A549 treated with Mapracorat at 1 μM for 4 hours (cell line): ENCODE measurements at places on chromosomes 2 and 18. TPM values are rescaled to one million over a fixed set of nuclear protein-coding genes. Genes with fewer than 3 reads are reported as not detected.

The IL36G gene
- total RNA-seq: not detected in 5 replicates

The IL36RN gene
- 0.07 to 0.21 TPM in 2 of 5 replicates, not detected in the others for total RNA-seq

The LONRF2 gene
- 1.7 to 3.0 TPM (median 2.6 TPM) in 5 replicates for total RNA-seq

The NT5DC4 gene
- total RNA-seq: not detected in 5 replicates

The C1QL2 gene
- total RNA-seq: 0.11 to 0.53 TPM (median 0.31 TPM) in 5 replicates

The PTPRM gene
- total RNA-seq: 29.2 to 35.4 TPM (median 32.0 TPM) in 5 replicates

The CNGA3 gene
- 0.06 TPM in 1 of 5 replicates, not detected in the others for total RNA-seq

The PROKR1 gene
- not detected in 5 replicates for total RNA-seq

The AFF3 gene
- 0.01 to 0.08 TPM (median 0.08 TPM) in 3 of 5 replicates, not detected in the others for total RNA-seq

The LRATD1 gene
- 0.05 to 0.08 TPM (median 0.07 TPM) in 4 of 5 replicates, not detected in the other for total RNA-seq

The RRM2 gene
- total RNA-seq: 190 to 245 TPM (median 220 TPM) in 5 replicates

The KLHL30 gene
- total RNA-seq: 0.18 to 0.26 TPM (median 0.24 TPM) in 5 replicates

The TGFA gene
- 4.7 to 5.5 TPM (median 4.9 TPM) in 5 replicates for total RNA-seq

The CCDC74A gene
- total RNA-seq: 11.8 to 17.2 TPM (median 16.6 TPM) in 5 replicates

The PPM1B gene
- 23.5 to 32.0 TPM (median 31.5 TPM) in 5 replicates for total RNA-seq

The DCC gene
- total RNA-seq: not detected in 5 replicates

The CSRNP3 gene
- total RNA-seq: not detected in 5 replicates

The PDE11A gene
- total RNA-seq: 0.21 to 0.40 TPM (median 0.38 TPM) in 5 replicates

The CDKL4 gene
- not detected in 5 replicates for total RNA-seq

The ME2 gene
- total RNA-seq: 30.8 to 37.0 TPM (median 34.6 TPM) in 5 replicates

The RESP18 gene
- not detected in 5 replicates for total RNA-seq

The LAMA1 gene
- total RNA-seq: 0.03 to 0.45 TPM (median 0.06 TPM) in 5 replicates

The CTNNA2 gene
- total RNA-seq: 0.23 to 0.49 TPM (median 0.40 TPM) in 5 replicates

The ROCK1 gene
- 15.8 to 21.8 TPM (median 20.6 TPM) in 5 replicates for total RNA-seq

The GLI2 gene
- 16.6 to 26.1 TPM (median 24.1 TPM) in 5 replicates for total RNA-seq

The HOXD3 gene
- 0.20 to 0.30 TPM in 2 of 5 replicates, not detected in the others for total RNA-seq

The ALPP gene
- total RNA-seq: 5.1 to 7.2 TPM (median 6.8 TPM) in 5 replicates

The POTEJ gene
- not detected in 5 replicates for total RNA-seq

The MEP1B gene
- 0.05 TPM in 1 of 5 replicates, not detected in the others for total RNA-seq

The SOWAHC gene
- 7.6 to 10.5 TPM (median 10.3 TPM) in 5 replicates for total RNA-seq

The TRABD2A gene
- 10.3 to 14.7 TPM (median 12.5 TPM) in 5 replicates for total RNA-seq

The RAB6C gene
- not detected in 5 replicates for total RNA-seq

The SLC19A3 gene
- 2.6 to 3.7 TPM (median 2.9 TPM) in 5 replicates for total RNA-seq

The CCBE1 gene
- 7.3 to 16.3 TPM (median 13.3 TPM) in 5 replicates for total RNA-seq
